ENCODE measurements at places on chromosomes 12 and 14.
A peak's percentile ranks its signal among the peaks of the same experiment; 100 is the strongest.

DNA sequence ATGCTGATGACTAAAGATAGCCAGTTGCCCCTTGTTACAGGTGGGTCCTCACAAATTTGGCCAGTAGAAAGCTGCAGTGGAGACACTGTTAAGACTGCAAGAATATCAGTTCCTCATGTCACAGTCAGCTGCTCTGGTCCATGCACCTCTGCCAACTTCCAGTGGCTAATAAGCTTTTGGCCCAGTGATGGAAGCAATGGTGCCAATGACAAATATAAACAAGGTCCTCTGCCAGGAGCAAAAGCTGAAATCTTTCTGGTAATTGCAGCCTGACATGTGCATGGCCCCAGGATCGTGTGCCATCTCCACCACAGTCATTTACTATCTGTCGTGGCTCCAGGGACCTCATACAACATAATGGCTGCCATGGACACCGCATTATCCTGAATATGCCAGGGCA lies 85.4 kb upstream of the TMEM260 start:
- DNase-seq: no peak

GRCh38 chr12:119710374-119710964 lies 42.5 kb downstream of the PRKAB1 start:
- no peak for DNase-seq

DNA sequence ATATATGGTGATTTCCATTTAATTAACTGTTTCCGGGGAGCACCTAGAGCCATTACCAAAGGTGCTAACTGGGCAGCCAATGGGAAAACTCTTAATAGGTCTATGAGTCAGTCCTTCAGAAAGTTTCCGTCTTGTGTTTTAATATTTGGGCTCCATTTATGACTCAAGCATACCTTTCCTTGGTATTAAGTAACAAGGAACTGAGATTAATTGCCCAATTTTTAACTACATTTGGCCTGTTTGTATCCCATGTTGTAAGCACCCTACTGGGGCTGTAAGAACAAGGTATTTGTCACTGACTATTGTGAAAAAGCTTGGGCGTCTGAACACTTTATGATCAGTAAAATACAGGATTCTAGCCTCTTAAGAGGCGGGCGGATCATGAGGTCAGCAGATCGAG lies 62.8 kb upstream of the FOXN3 start:
- DNase-seq: no peak

GRCh38 chr14:31945074-31945613 lies 132.0 kb upstream of the ARHGAP5 start:
- DNase-seq: peak; percentile 43

DNA sequence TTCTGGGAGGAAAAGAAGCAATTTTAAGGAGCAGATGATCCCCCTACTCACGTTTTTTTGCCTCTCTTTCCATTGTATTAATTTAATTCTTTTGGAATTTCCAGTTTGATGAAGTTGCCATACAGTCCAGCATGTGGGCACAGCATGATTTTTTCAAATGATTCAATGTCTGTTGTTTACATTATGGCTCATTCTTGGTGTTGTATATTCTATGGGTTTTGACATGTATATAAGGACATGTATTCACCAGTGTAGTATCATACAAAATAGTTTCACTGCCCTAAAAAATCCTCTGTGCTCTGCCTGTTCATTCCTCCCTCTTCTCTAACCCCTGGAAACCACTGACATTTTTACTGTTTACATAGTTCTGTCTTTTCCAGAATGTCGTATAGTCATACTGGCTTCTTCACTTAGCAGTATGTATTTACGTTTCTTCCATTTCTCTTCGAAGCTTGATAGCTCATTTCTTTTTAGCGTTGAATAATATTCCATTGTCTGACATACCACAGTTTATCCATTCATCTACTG lies 13.3 kb upstream of the KLHDC2 start:
- no peak for DNase-seq

DNA sequence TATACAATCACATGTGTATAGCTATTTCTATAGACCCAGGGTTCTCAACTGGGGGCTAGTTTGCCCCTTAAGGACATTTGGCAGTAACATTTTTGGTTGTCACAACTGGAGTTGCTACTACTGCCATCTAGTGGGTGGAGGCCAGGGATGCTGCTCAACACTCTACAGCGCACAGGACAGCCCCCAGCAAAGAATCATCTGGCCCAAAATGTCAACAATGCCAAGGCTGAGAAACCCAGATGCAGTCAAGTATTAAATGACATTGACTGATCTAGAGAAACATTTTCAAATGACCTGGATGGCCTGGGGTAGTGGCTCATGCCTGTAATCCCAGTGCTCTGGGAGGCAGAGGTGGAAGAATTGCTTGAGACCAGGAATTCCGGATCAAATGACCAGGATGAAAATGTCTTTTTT lies 5.8 kb downstream of the WSB2 start:
- DNase-seq: peak; percentile 40

DNA sequence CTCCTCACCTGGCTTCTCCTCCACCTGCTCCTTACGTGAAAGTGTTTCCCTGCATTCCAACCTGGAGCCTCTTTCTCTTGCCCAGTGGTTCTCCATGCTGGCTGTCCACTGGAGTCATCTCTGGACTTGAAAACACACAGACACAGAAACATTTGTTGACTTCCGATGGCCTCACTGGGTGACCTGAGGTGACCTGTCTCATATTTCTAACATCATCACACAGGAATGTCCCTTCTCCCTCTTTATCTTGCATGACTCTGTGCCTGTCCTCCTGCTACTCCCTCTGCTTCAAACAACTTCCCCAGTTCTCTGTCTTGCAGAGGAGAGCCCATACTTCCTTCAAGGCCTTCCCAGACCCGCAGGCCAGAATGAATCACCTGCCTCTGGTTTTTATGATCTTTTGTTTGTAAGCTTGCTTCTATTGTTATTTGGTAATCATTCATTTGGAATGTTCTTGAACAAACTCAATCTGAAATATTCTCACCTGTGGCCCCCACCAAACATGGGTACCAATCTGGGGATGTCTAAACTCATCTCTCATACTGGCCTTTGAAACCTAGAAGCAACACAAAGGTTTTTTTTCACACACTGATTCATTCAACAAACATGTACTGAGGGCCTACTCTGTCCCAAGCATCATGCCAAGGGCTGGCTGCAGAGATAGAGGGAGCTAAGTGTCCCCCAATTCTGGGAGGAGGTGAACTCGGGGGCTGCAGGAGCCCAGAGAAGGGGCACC lies 9.7 kb upstream of the RIN3 start:
- no peak for DNase-seq

DNA sequence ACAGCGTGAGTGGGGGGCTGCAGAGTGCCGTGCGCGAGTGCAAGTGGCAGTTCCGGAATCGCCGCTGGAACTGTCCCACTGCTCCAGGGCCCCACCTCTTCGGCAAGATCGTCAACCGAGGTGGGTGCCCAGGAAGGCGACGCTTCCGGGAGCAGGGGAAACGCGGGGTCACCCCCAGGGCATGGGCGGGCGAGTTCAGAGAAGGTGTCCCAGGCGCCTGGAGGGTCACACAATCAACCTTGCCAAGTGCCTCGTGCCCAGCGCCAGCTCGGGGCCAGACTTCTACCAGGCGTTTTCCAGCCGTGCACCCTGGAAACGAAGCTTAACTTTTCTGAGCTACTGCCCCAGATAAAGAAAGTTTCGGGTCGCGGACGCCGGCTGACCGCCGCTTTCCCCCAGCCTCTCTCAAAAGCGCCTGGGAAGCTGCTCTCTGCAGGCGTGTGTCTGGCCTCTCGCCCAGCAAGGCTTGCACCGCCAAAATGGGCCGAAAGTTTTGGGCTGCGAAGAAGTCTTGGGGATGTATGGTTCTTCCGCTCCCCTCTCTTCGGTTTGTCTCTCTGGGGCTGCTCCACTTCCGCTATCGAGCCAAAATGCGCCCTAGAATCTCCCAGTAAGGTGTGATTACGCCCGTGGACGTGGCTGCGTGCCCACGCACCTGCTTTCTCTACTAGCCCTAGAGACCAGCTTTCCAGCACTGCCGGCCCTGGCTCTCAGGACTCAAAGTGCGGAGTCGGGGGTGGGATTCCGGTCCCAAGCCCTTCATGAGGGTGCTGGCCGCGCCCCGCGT lies 1.7 kb downstream of the WNT1 start:
- DNase-seq: no peak

DNA sequence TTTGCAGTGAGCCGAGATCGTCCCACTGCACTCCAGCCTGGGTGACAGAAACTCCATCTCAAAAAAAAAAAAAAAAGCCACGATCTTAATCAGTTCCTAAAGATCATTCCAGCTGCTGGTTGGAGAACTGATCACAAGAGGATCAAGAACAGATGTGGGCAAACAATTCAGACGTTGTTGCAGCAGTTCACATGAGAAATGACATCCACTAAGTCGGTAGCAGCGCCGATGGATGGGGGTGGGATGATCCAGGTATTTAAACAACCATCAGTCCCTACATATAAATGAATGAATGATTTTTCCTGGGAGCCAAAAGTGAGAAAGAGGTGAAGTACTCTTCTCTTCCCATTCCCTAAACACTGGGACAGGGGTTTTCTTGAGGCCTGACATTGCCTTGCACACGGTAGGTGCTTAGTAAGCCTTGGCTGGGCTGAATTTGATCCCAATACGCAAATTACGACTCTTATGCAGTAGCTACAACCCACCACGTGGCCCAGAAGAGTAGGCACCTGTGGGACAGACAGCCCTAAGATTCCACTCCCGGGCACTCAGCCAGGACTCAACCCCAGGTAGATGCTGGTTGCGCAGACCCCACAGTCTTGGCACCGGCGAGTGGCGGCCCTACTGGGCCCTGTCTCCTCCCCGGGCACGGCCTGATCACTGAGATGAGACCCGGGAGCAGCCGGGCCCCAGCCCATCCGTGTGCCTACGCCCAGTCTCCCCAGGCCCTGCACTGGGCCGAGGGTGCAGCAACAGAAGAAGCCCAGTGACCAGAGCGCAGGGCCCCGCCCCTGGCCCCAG lies 565 bp downstream of the SPRYD3 start:
- DNase-seq: peak; percentile 21

GRCh38 chr14:71319666-71320065 lies 412.4 kb downstream of the PCNX1 start:
- DNase-seq: no peak

DNA sequence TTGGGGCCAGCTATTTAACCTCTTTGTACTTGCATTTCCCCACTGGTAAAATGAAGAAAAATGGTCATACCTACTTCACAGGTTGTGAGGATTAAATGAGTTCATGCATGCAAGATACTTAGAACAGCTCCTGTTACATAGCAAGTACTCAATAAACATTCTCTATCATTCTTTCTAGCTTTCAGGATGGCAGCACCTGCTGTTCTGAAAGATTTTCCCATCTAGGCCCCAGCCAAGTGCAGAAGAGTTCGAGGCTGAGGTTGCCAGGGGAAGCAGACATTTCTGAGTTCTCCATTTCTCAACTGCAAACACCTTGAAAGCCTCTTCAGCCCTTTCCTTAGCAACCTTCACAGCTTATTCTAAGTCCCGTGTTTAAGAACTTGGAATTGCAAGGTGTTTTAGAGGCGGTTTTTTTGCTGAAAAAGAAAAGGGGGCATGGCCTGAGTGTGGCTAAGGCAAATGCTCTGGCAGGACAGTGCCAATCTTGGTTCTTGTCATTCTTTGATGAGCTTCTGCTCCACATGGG lies 73.0 kb upstream of the PRMT8 start:
- DNase-seq: no peak

GRCh38 chr12:4160314-4161040 lies 113.1 kb upstream of the CCND2 start:
- DNase-seq: no peak

GRCh38 chr12:82479511-82479910 lies 121.2 kb downstream of the METTL25 start:
- DNase-seq: no peak

DNA sequence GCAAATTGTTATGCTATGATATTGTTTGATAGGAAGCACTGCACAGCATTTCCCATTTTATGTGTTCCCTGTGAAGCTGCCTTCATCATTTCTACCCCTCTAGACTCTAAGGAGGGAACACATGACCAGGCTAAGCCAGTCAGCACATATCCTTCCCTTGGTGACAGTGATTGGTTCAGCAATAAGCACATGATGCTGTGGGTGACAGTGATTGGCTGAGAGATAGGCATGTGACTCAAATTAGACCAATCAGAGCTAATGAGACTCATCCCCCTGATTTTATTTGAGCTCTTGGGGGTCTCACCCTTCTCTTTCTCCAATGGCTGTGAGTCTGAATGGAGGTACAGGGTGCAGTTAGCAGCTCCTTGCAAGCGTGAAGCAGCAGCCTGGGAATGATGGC lies 195.2 kb downstream of the NUAK1 start:
- DNase-seq: no peak

DNA sequence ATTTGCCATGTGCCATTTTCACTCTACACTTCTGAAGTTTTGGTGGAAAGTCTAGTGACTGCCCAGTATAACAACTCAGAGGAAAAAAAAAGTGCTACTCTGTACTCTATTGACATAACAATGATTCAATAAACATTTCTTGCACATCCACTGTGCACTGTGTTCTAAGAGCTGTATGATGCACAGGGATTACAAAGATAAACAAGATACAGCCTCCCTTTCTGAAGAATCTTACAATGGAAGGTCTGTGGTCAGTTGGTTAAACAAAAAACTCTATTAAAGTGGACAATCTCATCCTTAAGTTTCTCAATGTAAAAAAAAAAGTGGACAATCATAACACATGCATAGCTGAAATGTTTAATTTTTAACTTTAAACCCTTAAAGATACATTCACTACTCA lies 105.7 kb upstream of the RASSF8 start:
- no peak for DNase-seq

- no peak for DNase-seq
Measured at GRCh38 chr14:53929871-53930715, 26.5 kb downstream of the BMP4 start.

DNA sequence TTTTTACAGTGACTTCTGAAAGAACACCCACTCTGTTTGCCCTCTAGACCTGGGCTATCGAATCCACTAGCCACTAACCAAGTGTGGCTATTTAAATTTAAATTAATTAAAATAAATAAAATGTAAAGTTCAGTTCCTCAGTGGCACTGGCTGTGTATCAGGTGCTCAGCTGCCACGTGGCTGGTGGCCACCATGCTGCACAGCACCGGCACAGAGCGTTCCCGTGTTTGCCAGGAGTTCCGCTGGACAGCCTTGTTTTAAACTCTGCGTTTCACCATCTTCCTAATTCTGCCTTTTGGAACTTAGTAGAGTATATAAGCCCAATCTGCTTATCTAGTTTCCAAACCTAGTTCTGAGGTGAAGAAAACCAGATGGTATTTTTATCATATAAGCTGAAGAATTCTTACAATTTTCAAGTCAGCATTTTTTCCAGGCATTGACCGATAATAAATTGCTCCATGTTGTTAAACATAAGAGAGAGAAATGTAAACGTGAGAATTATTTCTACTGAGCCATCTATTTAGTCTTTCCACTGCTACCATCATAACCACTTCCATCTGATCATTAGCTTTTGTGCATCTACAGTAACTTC lies 339.0 kb downstream of the CACNA1C start:
- DNase-seq: no peak

DNA sequence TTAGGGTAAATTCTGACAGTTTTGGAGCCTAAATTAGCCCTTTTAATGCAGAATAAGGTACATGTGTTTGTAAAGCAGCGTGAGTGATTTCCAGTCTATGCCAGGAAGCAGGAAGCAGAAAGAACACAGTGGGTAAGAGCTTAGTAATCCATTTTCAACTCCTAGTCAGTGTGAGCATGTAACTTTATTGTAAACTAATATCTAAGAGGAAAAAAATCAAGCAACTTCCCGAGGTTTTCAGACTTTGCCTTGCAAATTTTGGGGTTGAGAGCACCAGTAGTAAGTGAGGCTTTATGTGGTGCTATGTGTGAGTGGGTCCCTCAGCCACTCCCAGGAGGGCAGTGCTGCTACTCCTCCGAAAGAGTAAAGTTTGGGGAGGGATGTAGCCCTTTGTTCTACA lies 2.9 kb downstream of the CIPC start:
- no peak for DNase-seq

- DNase-seq: no peak
Measured at GRCh38 chr14:37589715-37590427, 5.2 kb downstream of the FOXA1 start.

- DNase-seq: no peak
Measured at GRCh38 chr14:96629558-96630222, 127.5 kb downstream of the PAPOLA start.
